ENCODE measurements at places on chromosomes 7 and 10.

- no peak for DNase-seq
Measured at GRCh38 chr10:67385566-67385965, 310.4 kb downstream of the CTNNA3 start.

- no peak for DNase-seq
Measured at GRCh38 chr10:154348-154747, 19.1 kb downstream of the ZMYND11 start.

DNA sequence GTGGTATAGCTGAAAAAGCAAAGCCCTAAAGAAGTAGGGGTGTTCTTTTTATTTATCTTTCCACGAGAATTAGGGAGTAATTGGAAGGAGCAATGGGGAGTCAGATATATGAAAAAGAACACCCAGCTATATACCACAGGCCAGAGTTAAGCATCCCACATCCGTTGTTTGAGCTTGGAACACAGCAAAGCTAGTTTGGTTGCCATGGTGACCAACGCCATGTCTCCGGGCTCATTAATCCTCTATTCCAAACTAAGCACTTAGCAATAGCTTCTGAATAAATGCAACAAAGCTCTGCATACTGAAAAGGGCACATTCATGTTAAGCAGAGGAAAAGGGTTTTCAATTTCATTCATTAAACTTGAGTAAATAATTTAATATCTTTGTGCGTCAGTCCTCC, 23.5 kb downstream of the ASB4 start:
- no peak for DNase-seq

GRCh38 chr10:71923138-71923692, 41.0 kb upstream of the CHST3 start:
- DNase-seq, result no peak

DNA sequence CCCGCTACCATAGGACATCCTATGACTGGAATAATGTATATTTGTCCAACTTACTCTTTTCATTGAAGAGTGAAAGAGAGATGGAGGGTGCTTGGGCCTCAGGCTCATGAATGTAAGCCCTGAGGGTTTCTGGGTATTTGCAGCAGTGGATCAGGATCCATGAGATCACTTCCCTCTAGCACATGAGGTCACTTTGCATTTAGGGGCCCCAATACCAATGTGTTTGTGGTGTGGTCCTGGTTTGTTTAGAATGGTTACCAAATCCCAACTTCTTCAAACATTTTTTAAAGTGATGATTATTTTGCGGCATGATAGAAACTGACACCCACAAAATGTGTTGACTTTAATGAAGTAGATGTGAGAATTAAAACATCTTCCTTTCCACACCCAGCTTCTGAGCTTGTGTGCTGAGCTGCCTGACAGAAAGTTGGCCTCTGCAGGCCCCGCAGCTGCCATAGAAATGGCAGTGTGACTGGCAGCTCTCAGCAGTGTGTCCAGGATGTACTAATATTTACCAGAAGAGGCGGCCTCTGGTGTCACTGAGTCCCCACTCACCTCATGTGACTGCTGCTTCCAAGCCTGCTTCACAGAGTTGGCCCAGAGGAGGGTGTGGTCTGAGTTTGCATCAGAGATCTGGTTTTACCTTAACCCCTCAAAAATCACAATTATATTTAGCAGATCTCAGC, 447.6 kb upstream of the NPVF start:
- no peak for DNase-seq

Data from B cell (primary cell).